ENCODE measurements at places on chromosomes 11 and 22. TPM values are rescaled to one million over a fixed set of nuclear protein-coding genes. Genes with fewer than 3 reads are reported as not detected.

Gene OR52A1
- not detected for polyA plus RNA-seq

Gene OR2AT4
- not detected for polyA plus RNA-seq

Gene TMEM151A
- polyA plus RNA-seq, result 0.09 TPM

Gene APOL2
- polyA plus RNA-seq, result 29.5 TPM

Gene KCTD17
- 21.6 TPM for polyA plus RNA-seq

Gene GRAP2
- polyA plus RNA-seq, result 5.5 TPM

Gene OR51B6
- polyA plus RNA-seq, result not detected

Gene LINC01488
- not detected for polyA plus RNA-seq

Gene STARD10
- polyA plus RNA-seq, result 198 TPM

Gene SLC25A18
- polyA plus RNA-seq, result 0.75 TPM

Gene ACER3
- 11.1 TPM for polyA plus RNA-seq

Gene TEX54
- not detected for polyA plus RNA-seq

Gene PANX2
- 2.3 TPM for polyA plus RNA-seq

Gene FERMT3
- polyA plus RNA-seq, result 67.3 TPM

Gene ZBTB16
- polyA plus RNA-seq, result 21.4 TPM

Gene GVQW3
- polyA plus RNA-seq, result 0.53 TPM

Gene MUC5AC
- polyA plus RNA-seq, result 1.2 TPM

Gene FOLR3
- 14.0 TPM for polyA plus RNA-seq

Gene MRGPRX3
- 0.18 TPM for polyA plus RNA-seq

Gene PANX1
- polyA plus RNA-seq, result 5.9 TPM

Gene CASTOR1
- polyA plus RNA-seq, result 14.1 TPM

Gene SLC22A9
- not detected for polyA plus RNA-seq

Gene TESMIN
- polyA plus RNA-seq, result 0.55 TPM

Gene PHF21B
- 0.10 TPM for polyA plus RNA-seq

Gene OR51D1
- polyA plus RNA-seq, result not detected

Gene P2RY6
- polyA plus RNA-seq, result 13.0 TPM

Gene RAC2
- polyA plus RNA-seq, result 28.9 TPM

Gene PKNOX2
- polyA plus RNA-seq, result 3.1 TPM

Gene OR51L1
- polyA plus RNA-seq, result not detected

Gene GDPD4
- polyA plus RNA-seq, result not detected

Gene LRRC10B
- 13.8 TPM for polyA plus RNA-seq

Gene DDI1
- not detected for polyA plus RNA-seq

Gene C11orf42
- polyA plus RNA-seq, result not detected

Gene MUC6
- polyA plus RNA-seq, result 0.01 TPM

Gene MRGPRE
- polyA plus RNA-seq, result 0.03 TPM

Gene ANO9
- polyA plus RNA-seq, result 18.6 TPM

Gene CHADL
- 4.0 TPM for polyA plus RNA-seq

Gene SPI1
- 123 TPM for polyA plus RNA-seq

Gene ANO5
- 1.0 TPM for polyA plus RNA-seq

Gene OR51E1
- polyA plus RNA-seq, result 0.01 TPM

Gene PRDM10
- 2.3 TPM for polyA plus RNA-seq

Gene ADORA2A
- polyA plus RNA-seq, result 54.9 TPM

Gene APOL6
- polyA plus RNA-seq, result 9.6 TPM

Gene PPFIBP2
- 10.8 TPM for polyA plus RNA-seq

Gene MIOX
- polyA plus RNA-seq, result 0.08 TPM

Gene KCNK4
- not detected for polyA plus RNA-seq

Gene OR6A2
- polyA plus RNA-seq, result not detected

Gene CBX7
- 27.8 TPM for polyA plus RNA-seq

Gene FAM83F
- 0.85 TPM for polyA plus RNA-seq
